Posterior cingulate gyrus (tissue), 11 donors: ENCODE measurements at places on chromosomes 1 and 21.

- no peak for DNase-seq
These were observed 290.4 kb upstream of the POU3F1 start for GRCh38 chr1:38336961-38337360.

- no peak for DNase-seq
These were observed 60.5 kb upstream of the DPT start for GRCh38 chr1:168789501-168789900.

- no peak for DNase-seq
These were observed 14.4 kb upstream of the FCRL5 start for GRCh38 chr1:157566484-157567300.

GRCh38 chr1:215360758-215361157, 206.3 kb upstream of the KCTD3 start:
- no peak for DNase-seq

DNA sequence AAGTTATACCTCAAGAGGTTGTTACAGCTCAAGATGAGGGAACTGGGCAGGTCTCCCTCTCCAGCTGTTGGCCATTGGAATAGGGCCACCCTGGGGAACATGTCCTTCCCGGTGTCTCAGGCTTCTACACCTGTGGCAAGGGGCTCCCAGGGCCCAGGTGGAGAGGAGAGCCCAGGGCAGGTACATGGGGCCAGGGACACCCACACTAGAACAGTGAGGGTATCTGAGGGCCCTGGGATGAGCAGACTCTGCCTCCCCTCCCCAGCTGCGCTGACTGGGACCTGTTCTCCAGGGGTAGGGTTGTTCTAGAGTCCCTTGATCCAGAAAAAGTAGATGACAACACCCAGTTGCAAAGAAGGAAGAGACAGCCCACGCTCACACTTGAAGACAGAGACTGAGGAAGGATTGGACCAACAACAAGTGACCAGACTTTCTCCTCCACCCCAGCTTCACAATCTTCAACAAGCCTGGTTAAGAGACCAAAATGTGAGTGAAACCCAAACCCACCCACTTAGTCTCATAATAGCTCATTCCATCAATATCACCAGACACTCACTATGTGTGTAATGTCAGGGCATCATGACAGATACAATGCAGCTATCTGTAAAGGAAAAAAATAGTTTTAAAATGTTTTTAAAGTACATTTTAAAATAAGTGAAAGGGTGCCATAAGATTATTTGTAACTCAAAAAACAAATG, 439.3 kb downstream of the NPHP4 start:
- DNase-seq, result no peak

GRCh38 chr1:1349256-1350012, at the start of gene DVL1:
Gene DVL1 (minus strand): TSS chr1:1349418. CDS start chr1:1349065, 353 bp downstream.
- peak; percentile 94 for DNase-seq

DNA sequence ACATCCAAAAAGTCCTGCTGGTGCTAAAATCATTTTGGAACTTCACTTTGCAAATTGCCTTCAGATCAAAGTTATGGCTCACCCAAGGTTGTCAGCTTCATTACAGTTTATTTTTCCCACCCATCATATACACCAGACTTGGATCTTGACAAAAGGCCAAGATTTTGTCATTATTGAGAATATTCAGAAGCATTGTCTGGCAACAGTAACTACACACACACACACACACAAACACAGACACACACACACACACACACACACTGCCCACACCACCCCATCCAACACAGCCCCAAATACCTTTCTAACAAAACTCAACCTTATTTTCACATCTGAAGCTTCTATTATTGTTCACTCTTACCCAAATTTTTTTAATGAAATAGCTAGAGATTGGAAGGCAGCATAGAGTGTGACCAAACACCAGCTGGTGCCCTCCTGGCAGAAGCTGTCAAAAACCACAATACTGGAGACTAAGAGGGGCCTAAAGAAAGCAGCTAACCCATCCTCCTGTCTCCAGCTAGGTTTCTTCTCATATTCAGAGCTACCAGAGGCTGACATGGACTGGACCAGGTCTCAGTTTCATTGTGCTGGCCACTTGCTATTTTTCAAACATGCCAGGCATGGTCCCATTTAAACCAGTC, 139.1 kb upstream of the ZC3H11B start:
- DNase-seq, result no peak

DNA sequence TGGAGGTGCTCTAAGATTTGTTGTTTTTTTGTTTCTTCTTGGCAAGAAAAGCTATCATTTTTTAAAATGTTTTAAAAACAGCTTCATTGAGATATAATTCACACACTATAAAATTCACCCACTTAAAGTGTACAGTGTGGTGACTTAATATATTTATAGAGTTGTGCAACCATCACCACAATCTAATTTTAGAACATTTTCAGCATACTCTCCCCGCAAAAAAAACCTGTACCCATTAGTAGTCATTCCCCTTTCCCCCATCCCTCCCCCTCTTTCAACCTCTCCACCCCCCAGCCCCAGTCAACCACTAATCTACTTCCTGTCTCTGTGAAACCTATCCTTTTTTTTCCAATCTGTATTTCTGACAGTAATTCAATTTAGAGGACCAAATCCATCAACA, 30.6 kb downstream of the ZC3H11B start:
- no peak for DNase-seq

GRCh38 chr1:78902641-78903040, 103.9 kb downstream of the ADGRL4 start:
- DNase-seq, result no peak

DNA sequence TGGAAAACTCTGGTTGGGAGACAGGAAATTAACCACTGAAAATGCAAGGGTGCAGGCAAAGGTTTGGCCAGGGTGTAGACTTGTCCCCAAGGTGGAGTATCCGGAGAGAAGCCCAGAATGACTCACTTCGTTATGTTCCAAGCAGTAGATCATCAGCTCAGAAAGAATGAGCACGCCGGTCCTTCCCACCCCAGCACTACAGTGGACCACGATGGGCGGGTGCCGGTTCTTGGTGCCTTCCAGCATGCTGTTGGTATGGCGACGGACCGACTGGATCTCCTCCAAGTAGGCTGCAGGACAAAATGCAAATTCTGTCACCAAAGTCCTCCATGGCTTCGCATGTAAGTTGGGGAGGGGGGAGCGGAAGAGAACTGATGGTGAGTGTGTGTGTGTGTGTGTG, 83.4 kb downstream of the SMYD2 start:
- no peak for DNase-seq

GRCh38 chr1:180288940-180289339, 58.9 kb downstream of the LHX4 start:
- no peak for DNase-seq

DNA sequence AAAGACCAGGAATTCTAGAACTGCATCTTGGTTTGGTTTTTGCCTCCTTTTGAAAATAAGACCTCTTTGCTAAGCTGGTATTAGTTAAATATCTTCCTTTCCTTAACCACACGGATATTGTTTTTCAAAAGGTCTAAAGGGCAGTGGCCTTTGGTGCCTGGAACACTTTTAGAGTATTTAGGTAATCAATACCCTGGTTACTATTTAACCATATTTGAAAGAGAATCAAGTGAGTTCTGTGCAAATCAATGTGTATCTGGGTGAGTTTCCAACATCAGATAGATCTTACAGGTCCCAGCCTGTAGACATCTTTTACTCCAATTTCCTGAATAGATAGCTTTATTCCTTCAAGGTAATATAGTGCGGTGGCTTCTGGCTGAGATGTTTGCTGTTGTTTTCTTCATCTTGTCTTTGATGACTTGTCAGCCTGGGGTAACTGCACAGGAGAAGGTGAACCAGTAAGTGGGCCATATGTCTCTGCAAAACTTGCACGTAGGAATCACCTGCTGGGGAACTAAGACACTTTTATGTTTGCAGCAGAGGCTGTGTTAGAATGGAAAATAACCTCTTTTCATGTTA, at the start of gene C8A:
C8A (plus strand) TSS at position 277 of the 579 bp plus-strand sequence; CDS start at position 382, 105 bp downstream.
- no peak for DNase-seq

GRCh38 chr1:21537511-21537931, 28.3 kb downstream of the ALPL start:
- DNase-seq, result peak; percentile 15

GRCh38 chr1:210441028-210441427, 112.3 kb downstream of the HHAT start:
- no peak for DNase-seq

DNA sequence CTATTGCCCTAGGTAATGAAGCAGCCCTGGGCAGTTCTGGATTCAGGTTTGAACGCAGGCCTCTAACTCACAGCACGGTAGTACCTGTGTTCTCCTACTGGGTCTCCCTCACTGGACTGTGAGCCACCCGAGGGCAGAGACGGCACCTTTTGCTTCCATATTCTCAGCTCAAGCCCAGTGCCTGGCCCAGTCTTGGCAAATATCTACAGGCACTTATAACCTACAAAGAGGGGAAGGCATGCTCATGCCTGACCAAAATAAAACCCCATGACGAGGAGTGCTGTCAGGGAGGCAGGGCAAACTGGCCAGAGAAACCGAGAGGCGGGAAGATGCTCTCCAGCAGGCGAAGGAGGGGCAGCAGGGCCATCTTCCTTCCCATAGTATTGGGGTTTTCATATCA, 91.1 kb downstream of the DDX20 start:
- no peak for DNase-seq

GRCh38 chr21:45894450-45894825, 87.1 kb upstream of the COL6A1 start:
- no peak for DNase-seq

GRCh38 chr1:231278100-231278790, 37.2 kb downstream of the GNPAT start:
- no peak for DNase-seq

DNA sequence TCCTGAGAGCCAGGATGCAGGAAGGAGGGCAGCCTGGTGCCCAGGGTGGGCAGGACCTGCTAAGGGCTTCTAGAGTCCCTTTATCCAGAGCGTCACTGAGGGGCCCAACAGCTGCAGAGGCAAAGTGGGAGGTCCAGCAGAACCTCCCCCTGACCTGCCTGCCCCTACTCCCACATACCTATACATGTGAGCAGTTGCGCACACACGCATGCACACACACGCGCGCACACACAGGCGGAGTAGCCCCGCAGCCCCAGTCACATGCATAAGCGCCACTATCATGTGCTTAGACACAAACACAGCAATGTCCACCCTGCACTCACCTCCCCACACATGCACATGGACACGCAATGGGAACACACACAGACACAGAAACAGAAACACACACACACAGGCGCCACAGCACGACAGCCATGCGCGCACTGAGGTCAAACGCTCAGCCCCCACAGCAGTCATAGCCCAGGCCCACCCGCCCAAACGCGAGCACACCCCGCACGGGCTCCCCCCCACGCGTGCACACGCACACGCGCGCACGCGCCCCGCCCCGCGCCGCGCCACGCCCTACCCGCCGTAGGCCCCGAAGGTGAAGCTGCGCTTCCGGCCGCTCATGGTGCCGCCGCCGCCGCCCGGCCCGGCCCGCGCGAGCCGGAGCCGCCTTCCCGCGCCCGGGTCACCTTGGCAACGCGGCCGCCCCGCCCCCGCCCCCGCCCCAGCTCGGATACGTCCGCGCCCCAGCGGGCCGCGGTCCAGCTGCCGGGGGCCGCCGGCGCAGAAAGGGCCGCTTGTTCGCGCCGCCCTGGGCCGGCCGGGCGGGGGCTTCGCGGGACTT, 17.7 kb downstream of the RAP1GAP start:
- DNase-seq, result peak; percentile 52

GRCh38 chr1:178098262-178098661, 4.4 kb downstream of the RASAL2 start:
- no peak for DNase-seq

DNA sequence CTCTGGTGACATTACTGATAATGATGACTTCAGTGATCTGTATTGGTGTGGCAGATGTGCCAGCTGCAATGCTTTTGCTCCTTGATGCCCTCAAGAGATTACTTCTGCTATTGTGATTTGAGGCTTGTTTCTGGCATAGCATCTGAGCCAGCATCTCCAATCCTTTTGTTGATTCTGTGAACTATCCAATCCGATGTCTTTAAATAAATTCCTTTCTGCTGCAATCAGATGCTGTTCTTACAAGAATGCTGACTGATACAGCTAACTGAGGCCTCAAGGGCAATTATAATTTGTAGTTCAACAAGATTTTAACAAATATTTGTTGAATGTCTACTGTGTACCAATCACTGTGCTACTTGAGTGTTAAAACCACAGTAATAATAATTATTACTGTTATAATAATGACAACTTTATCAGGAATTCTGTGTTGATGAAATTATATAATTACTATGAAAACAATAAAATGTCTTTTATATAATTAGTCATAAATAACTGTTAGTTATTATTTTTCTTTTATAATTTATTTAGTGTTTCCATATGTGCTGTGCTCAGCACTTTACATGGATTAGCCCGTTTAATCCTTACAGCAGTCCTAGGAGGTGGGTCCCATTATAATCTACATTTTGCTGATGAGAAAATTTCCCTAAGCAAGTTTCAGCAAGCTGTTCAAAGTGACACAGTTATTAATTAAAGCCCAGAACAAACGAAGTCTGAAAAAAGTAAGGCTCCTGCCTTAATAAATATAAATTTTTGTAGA, 308.2 kb downstream of the BRINP3 start:
- no peak for DNase-seq

DNA sequence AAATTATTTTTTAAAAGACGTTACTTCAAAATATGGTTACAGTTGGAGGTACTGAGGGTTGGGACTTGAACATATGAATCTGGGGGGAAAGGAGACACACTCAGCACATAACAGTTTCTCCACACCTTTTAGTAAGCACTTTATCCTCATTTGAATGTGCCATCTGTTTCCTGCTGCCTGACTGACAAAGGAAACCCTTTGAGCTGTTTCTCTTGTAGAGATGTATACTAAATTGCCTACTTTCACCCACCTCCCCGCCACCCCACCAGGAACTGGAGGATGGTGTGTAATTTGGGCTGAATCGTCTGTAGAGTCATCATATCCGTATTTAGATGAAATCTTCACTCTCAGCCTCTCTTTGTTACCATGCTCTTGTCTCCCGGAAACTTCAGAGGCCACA, 108.1 kb downstream of the KAZN start:
- no peak for DNase-seq

DNA sequence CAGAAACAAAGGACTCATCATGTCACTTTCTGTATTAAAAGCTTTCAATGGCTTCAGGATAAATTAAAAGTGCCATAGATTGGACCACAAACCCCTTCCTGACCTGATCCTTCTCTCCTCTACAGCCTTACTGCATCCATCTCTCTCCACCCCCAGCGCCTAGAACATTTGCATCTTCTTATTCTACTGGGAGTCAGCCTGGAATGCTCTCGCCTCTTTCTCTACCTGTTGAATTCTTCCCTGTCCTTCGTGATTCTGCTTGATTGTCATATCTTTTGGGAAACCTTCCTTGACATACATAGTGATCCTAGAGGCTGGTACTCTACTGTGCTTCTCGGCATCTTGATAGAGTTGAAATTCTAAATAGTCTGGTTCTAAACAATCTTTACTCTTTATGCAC, 332.0 kb upstream of the PBX1 start:
- DNase-seq, result no peak

DNA sequence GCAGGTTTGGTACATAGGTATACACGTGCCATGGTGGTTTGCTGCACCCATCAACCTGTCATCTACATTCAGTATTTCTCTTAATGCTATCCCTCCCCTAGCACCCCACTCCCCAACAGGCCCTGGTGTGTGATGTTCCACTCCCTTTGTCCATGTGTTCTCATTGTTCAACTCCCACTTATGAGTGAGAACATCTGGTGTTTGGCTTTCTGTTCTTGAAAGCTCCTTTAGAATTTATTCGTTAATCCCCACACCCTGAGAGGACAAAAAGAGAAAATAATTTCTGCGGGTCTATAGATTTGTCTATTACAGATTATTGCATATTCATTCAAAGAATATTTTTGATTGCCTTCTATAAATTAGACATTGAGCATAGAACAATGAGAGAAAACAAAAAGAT, 455.5 kb downstream of the PLPP3 start:
- no peak for DNase-seq

GRCh38 chr1:89051300-89051954, 13.6 kb downstream of the GBP1 start:
- no peak for DNase-seq
